ENCODE measurements at places on chromosomes 3 and 15.

DNA sequence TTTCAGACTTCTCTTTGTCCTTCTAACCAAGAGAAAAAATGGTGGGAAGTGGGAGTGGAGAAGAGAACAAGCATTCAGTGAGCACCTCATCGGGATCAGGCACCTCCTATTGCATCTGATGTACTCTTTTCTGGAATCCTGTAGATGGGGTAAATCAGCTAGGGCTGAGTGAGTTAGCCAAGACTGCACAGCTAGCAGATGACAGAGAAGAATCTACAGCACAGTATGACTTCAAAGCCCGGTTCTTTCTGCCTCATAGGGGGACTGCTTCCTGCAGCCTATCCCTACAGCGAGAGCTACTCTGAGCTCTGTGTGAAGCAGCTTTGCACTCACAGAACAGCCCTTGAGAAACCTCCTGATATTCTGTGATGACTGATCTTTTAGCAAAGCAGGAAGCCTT, 275.2 kb upstream of the MEIS2 start:
- DNase-seq = no peak

DNA sequence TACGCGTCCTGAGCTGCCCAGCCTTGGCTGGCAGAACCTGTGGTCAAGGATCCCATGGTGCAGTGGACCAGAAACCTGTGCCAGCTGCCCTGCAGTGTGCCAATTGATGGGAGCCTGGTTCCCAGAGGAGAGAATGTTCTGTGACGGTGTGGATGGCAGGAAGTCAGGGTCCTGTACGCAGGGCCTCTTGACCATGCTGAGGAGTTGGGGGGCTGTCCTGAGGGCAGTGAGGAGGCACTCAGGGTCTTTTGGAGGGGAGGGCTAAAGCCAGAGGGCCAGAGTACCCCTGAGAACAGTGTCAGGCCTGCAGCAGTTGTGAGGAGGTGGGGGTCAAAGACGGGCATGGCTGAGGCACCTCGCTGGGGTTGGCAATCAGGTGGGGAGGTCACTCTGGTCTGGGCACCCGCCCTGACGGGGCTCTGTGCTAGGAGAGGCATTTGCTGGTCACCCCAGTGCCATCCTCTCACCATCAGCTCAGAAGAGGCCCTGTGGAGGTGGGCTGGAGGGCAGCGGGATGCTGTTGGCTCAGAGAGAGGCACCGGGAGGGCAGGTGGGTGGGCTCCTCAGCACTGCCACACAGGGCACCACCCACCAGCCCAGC, 61.0 kb downstream of the SCN5A start:
- no peak for DNase-seq

DNA sequence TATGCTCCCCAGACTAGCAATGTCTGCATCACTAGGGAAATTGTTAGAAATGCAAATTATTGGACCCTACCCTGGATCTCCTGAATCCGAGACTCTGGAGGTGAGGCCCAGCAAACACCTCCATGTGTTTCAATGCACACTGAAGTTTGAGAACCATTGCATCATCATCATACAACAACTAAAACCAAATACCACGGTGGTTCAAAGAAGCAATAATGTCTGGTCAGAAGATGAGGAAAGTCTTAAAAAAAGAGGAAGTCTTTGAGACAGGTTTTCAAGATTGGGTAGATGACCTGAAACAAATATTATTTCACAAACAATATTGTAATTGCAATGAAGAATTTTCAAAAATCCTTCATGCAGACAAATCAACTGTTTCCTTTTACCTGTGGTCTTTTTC, 60.3 kb upstream of the TRA2B start:
- no peak for DNase-seq

DNA sequence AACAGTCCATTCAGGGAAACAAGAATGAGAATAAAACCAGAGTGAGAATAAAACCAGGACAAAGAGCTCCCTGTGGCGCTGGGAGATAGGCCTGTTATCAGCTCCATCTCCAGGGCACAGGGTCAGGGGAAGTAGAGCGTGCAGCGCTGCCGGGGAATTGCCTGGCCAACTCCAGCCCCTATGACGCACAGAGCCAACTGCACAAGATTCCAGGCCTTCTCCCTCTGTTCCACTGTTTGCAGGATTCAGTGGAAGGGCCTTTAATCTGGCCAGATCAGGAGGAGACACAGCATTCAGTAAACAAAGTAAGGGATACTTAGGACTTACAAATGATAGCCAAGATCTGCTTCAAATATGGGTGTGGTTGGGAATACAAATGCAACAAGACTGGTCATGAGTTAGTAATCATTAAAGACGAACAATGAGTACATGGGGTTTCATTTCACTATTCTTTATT, 49.4 kb downstream of the ITGB5 start:
- DNase-seq = peak; percentile 75

GRCh38 chr3:182342252-182342651, 451.1 kb upstream of the ATP11B start:
- DNase-seq = no peak

GRCh38 chr15:82045179-82045891, 483 bp downstream of the MEX3B start:
- peak; percentile 30 for DNase-seq

- DNase-seq = no peak
Measured at GRCh38 chr3:166957121-166957520, 423.0 kb downstream of the ZBBX start.

GRCh38 chr3:113606539-113607218, 74.3 kb downstream of the SIDT1 start:
- DNase-seq = no peak

- DNase-seq = no peak
Measured at GRCh38 chr15:64502551-64502950, 42.2 kb downstream of the ZNF609 start.

DNA sequence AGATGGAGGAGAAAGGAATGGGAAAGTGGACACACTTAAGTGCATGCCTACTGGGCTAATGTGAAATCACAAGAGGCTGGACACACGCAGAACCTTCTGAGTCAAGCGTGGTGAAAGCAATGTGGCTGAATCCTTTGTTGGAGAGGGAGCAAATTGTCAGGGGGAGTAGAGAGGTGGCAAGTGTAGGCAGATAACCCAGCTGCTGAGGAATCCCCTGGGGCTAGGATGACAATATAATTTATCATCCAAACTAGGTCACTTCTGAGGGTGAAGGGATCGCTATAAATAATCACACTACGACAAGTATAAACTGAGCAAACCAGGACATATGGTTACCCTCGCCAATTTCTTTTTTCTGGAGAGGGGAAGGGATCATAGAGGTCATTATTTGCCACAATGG, 28.7 kb downstream of the TAMM41 start:
- no peak for DNase-seq

DNA sequence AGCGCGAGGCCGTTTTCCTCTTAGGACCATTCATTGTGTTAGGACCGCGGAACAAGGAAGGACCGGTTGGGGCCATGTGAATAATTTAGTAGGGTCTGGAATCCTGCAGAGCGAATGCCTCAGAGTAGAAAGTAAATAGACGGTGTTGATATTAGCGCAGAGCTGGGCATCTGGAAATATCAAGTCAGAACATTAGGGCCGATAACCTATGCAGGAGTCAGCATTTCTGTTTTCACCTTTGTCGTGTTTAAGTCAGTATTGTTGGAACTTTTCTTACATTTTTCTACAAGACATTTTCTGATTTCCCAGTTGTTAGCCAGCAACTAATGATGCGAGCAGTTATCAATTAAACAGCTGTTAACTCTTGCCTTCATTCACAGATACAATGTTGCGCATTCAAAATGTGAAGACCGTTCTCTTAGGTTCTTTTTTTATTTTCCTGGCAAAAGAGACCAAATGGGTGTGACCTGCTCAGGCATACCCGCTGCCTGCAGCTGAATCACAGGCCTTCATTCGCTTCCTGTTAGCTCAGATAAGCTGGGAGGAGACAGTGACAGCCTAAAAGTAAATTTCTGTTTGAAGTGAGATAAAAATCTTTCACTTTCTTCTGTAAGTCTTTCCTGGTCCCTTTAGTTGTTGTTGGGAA, 966 bp upstream of the PKM start:
- peak; percentile 83 for DNase-seq

- no peak for DNase-seq
Measured at GRCh38 chr3:108152274-108152673, 61.4 kb upstream of the CD47 start.

GRCh38 chr15:101813803-101814534, 2.0 kb downstream of the OR4F15 start:
- DNase-seq = no peak

DNA sequence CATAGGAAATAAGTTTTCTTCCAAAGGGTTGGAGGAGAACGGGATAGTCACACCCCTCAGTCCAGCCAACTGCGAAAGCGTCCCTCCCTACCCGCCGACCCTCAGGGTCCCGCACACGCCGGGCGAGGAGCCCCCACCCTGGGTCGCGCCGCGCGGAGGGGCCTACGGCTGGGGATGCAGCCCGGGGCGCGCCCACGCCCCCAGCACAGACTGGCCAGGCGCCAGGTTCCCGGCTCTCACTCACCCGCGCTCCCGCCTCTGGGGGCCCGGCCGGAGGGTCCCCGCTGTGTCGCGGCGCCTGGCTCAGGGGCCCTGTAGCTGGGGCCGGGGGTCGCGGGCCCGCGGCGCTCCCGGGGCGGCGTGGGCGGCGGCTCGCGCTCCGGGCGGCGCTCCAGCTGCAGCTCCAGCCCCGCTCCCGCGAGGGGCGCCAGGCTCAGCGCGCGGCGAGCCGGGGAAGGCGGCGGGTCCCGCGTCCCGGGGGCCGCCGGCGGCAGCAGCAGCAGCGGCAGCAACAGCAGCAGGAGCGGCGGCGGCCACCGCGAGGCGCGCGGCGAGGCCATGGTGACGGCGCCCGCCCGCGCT, 375 bp downstream of the HEG1 start:
- no peak for DNase-seq

DNA sequence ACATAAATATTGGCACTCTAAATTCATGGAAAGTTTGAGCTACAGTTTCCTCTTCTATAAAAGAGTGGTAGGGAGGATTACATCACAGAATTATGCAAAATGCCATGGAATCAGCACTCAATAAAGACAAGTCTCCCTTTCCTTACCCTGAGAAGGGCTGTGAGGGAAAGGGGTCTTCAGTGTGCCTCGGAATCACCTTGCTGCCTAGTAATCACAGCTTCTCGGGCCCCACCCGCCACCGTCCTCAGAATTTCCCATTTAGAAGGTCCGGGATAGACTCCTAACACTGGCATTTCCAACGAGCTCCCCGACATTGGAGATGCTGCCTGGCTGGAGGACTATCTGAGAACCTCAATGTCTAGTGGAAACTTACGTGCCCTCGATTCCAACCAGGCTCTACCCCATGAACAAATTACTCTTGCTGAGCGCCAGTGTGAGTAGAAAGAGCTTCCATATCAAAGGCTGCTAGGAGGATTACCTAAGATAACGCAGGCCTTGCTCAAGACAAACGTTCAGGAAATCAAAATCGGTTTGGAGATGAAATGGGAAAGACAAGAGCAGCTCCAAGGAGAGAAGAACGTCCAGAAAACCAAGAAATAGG, 92.1 kb upstream of the CHD2 start:
- DNase-seq = peak; percentile 80

DNA sequence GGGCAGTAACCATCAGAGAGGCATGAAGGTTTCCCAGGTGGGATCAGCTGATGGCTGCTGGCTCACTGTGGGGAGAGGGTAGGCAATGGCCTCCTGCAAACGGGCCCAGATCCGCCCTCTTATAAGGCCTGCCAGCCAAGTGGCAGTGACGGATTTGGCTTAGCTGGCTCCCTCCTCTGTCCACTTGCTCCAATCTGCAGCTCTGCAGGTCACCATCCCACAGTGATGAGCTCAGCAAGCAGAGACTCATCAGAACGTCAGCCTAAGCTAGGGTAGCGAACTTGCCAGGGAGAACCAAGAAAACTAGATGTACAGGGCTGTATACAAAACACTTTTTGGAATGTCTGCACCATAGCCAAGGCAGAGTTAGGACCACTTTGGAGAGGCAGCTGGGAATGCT, 62.8 kb upstream of the DCLK3 start:
- DNase-seq = no peak

GRCh38 chr15:83436513-83437158, 10.5 kb upstream of the SH3GL3 start:
- peak; percentile 68 for DNase-seq

DNA sequence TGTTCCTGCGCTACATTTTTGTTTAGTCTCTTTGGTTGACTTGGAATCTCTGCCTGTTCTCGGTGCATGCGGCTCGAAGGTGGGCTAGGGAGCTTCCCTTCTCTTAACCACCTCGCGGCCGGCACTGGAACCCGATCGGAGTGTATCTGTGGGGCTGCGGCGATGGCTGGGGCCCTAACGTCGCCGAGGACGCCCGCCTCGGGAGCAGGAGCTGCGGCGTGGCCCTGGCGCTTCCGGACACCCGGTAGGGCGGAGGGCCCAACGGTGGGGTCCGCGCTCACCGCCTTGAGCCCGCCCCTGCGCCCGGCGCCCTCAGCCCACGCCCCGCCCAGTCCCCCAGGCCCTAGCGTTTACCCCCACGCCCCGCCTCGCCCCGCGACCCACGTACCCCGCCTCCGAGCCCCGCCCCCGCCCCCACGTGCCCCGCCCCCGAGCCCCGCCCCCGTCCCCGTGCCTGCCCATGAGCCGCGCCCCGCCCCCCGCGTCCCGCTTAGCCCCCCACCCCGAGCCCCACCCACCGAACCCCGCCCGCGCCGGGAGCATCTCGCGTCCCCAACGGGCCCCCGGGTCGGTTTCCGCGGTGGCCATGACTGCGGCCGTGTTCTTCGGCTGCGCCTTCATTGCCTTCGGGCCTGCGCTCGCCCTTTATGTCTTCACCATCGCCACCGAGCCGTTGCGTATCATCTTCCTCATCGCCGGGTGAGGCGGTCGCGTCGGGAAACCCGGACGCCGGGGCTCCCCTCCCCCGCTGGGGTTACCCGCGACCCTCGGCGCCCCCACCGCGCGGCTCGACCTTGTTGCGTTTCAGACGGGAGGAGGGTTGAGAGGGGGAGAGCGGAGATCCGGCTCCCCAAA, at the start of gene APH1B:
APH1B (plus strand) TSS at position 568 of the 855 bp plus-strand sequence; CDS start at position 587, 19 bp downstream.
- peak; percentile 74 for DNase-seq

Measured in HT-29 (cell line).